ENCODE measurements at places on chromosomes 4 and X.

DNA sequence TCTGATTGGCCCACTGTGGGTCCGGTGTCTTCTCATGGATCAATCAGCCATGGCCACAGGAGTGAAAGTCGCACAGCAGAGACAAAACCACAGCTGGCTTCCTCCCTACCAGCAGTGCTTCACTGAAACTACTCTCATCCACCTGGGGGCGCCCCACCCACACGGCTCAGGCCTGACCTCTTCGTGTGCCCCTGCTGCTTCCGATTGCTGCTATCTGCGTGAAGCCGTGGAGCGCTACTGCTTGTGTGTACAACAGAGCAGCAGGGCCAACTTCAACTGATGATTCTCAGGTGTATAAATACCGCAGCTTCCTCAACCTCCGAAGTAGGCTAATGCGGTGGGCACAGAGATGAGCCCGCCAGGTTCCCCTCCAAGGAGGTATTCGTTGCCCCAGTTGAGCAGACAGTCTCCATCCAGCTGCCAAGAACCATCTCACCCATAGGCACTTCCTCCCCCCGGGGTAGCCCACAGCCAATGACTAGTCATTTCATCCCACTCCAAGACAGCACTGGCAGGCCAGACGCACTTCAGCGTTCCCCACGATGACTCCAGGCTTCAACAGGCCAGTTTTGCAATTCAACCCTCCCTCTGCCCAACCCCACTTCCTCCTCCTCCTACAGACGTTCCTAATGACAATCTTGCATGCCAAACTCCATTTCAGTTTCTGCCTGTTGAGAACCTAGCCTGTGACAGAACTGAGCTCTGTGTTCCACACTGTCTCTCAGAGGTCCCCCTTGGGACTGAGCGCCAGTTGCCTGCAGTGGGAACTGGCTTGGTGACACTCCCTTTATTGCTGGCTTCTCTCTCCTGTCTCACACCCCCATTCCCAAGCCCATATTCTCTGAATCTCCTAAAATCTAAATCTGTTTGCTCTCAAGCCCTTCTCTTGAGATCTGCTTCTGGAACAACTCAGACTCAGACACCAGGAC lies 41.3 kb upstream of the ATP6AP2 start:
- H3K4me1 ChIP-seq, result no peaks in the 10 kb centered on the region
- H3K27me3 ChIP-seq, result no peaks in the 10 kb centered on the region
- peak; percentile 19 for DNase-seq
- H3K36me3 ChIP-seq, result no peaks in the 10 kb centered on the region
- no peak overlapping the region for H3K27ac ChIP-seq

GRCh38 chrX:72312311-72312940 lies 6.7 kb upstream of the CITED1 start:
- DNase-seq, result no peak
- H3K4me3 ChIP-seq, result no peak overlapping the region
- H3K27ac ChIP-seq, result no peak overlapping the region
- H3K36me3 ChIP-seq, result no peaks in the 10 kb centered on the region

- no peak overlapping the region for H3K27ac ChIP-seq
- H3K4me1 ChIP-seq, result no peaks in the 10 kb centered on the region
- no peaks in the 10 kb centered on the region for H3K27me3 ChIP-seq
These were observed 206.5 kb downstream of the ENOX2 start for GRCh38 chrX:130696542-130696941.

GRCh38 chr4:10462876-10463275 lies 5.7 kb upstream of the ZNF518B start:
- H3K36me3 ChIP-seq, result no peaks in the 10 kb centered on the region
- no peak for DNase-seq
- no peaks in the 10 kb centered on the region for H3K27me3 ChIP-seq
- no peaks in the 10 kb centered on the region for H3K4me1 ChIP-seq
- H3K27ac ChIP-seq, result no peak overlapping the region
- no peak overlapping the region for H3K4me3 ChIP-seq

GRCh38 chr4:174217273-174218126 lies 66.0 kb downstream of the FBXO8 start:
- no peaks in the 10 kb centered on the region for H3K36me3 ChIP-seq
- peak overlapping the region; percentile 6 for H3K4me3 ChIP-seq
- no peak overlapping the region for H3K27ac ChIP-seq
- DNase-seq, result peak; percentile 32
- peaks cover 20% of the 10 kb centered on the region for H3K4me1 ChIP-seq

- DNase-seq, result no peak
- H3K27ac ChIP-seq, result no peak overlapping the region
- no peak overlapping the region for H3K4me3 ChIP-seq
- no peaks in the 10 kb centered on the region for H3K36me3 ChIP-seq
- no peaks in the 10 kb centered on the region for H3K4me1 ChIP-seq
These were observed 32.4 kb upstream of the BCOR start for GRCh38 chrX:40130207-40130606.

GRCh38 chr4:14831416-14831815 lies 170.9 kb upstream of the CPEB2 start:
- H3K36me3 ChIP-seq, result no peaks in the 10 kb centered on the region
- H3K4me1 ChIP-seq, result no peaks in the 10 kb centered on the region
- no peak overlapping the region for H3K4me3 ChIP-seq
- no peaks in the 10 kb centered on the region for H3K27me3 ChIP-seq
- no peak overlapping the region for H3K27ac ChIP-seq
- DNase-seq, result no peak

GRCh38 chr4:103074744-103075434 lies 1.7 kb downstream of the SLC9B2 start:
- no peak overlapping the region for H3K27ac ChIP-seq
- no peaks in the 10 kb centered on the region for H3K27me3 ChIP-seq
- no peak overlapping the region for H3K4me3 ChIP-seq
- no peak for DNase-seq

GRCh38 chr4:1198098-1198844 lies 25.9 kb upstream of the SPON2 start:
- no peak overlapping the region for H3K27ac ChIP-seq
- peak; percentile 11 for DNase-seq
- H3K4me3 ChIP-seq, result no peak overlapping the region
- H3K27me3 ChIP-seq, result no peaks in the 10 kb centered on the region
- no peaks in the 10 kb centered on the region for H3K36me3 ChIP-seq

DNA sequence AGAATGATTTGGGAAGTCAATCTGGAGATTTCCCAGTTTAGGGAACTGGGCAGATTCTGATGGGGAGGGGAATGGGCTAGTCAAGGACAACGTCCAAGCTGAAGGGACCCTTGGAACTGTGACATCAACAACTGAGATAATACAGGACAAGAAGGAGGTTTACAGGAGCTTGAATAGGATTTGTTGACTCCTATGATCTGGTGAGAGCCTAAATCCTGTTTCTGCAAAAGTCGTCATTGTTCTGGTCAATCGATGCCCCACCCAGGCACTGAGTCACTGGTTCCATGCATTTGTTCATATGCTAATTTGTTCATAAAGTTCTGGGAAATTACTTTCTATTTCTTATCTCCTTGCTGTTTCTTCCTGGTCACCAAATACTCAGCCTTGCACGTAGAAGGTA lies 15.3 kb upstream of the PDGFRA start:
- H3K4me3 ChIP-seq, result no peak overlapping the region
- H3K27me3 ChIP-seq, result no peaks in the 10 kb centered on the region
- no peak overlapping the region for H3K27ac ChIP-seq
- H3K4me1 ChIP-seq, result no peaks in the 10 kb centered on the region
- H3K36me3 ChIP-seq, result no peaks in the 10 kb centered on the region
- DNase-seq, result no peak

GRCh38 chr4:177778623-177779022 lies 336.4 kb upstream of the AGA start:
- DNase-seq, result no peak
- no peak overlapping the region for H3K27ac ChIP-seq
- H3K4me3 ChIP-seq, result no peak overlapping the region
- no peaks in the 10 kb centered on the region for H3K4me1 ChIP-seq
- no peaks in the 10 kb centered on the region for H3K36me3 ChIP-seq

GRCh38 chrX:74372272-74372671 lies 49.0 kb upstream of the SLC16A2 start:
- H3K27me3 ChIP-seq, result no peaks in the 10 kb centered on the region
- H3K4me1 ChIP-seq, result no peaks in the 10 kb centered on the region
- H3K36me3 ChIP-seq, result no peaks in the 10 kb centered on the region
- H3K4me3 ChIP-seq, result no peak overlapping the region
- DNase-seq, result no peak

GRCh38 chr4:31275906-31276305 lies 555.7 kb downstream of the PCDH7 start:
- no peak overlapping the region for H3K27ac ChIP-seq
- no peaks in the 10 kb centered on the region for H3K36me3 ChIP-seq
- H3K4me1 ChIP-seq, result no peaks in the 10 kb centered on the region
- no peaks in the 10 kb centered on the region for H3K27me3 ChIP-seq

- H3K27ac ChIP-seq, result no peak overlapping the region
- DNase-seq, result no peak
These were observed 184.5 kb downstream of the CLCN4 start for GRCh38 chrX:10341309-10341708.

DNA sequence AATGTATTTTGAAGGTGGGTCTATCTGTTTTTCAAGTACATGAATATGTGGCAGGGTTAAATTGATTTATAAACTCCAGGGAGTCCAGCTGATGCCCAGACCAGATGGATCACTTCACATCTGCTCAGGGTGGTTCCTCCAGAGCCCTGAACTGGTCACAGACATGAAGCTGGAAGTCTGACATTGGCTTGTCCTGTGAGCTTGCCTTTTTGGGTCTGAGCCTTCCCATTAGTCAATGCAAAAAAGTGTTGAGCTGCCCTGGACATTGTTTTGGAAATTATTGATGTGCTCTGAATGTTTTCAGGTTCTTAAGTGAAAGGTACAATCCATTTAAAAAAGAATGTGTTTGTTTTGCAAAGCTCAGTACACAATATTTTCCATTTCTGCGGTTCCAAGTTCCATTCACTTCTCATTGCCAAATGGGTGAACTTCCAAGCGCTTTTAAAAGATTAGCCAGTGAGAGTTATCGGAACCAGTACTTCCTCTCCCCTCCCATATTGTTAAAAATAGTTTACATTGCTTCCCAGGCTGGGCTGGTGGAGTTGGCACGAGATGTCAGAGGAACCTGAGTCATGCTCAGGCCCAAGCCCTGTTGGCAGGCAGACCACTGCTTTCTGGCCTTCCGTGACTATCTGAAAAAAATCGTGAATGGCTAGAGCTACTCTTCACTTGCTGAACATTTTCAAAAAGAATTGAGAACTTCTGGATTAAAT lies 52.1 kb downstream of the PDGFRA start:
- H3K4me3 ChIP-seq, result no peak overlapping the region
- H3K4me1 ChIP-seq, result no peaks in the 10 kb centered on the region
- no peaks in the 10 kb centered on the region for H3K36me3 ChIP-seq
- DNase-seq, result peak; percentile 54
- no peaks in the 10 kb centered on the region for H3K27me3 ChIP-seq

DNA sequence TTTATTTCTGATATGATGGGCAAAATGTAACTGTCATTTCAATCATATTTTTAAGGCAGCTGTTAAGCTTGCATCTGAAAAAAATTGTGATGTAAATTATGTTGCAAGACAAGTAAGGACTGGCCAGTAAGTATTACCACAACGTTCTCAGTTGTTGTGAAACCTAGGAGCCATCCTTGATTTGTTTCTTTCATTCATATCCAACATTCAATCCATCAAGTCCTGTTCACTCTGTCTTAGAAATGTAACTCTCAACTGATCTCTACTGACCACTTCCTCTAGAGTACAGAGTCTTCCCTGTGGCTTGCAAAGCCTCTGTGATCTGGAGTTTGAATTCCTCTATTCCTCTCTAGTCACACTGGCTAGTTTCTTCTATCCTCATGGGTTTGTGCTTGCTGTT lies 161.4 kb upstream of the MAD2L1 start:
- H3K4me1 ChIP-seq, result no peaks in the 10 kb centered on the region
- DNase-seq, result no peak
- H3K4me3 ChIP-seq, result no peak overlapping the region
- H3K27ac ChIP-seq, result no peak overlapping the region
- no peaks in the 10 kb centered on the region for H3K36me3 ChIP-seq

- peaks cover 6% of the 10 kb centered on the region for H3K4me1 ChIP-seq
- DNase-seq, result no peak
- no peaks in the 10 kb centered on the region for H3K36me3 ChIP-seq
- H3K27me3 ChIP-seq, result no peaks in the 10 kb centered on the region
- no peak overlapping the region for H3K4me3 ChIP-seq
- no peak overlapping the region for H3K27ac ChIP-seq
These were observed 43.8 kb downstream of the CNGA1 start for GRCh38 chr4:47972721-47973120.

DNA sequence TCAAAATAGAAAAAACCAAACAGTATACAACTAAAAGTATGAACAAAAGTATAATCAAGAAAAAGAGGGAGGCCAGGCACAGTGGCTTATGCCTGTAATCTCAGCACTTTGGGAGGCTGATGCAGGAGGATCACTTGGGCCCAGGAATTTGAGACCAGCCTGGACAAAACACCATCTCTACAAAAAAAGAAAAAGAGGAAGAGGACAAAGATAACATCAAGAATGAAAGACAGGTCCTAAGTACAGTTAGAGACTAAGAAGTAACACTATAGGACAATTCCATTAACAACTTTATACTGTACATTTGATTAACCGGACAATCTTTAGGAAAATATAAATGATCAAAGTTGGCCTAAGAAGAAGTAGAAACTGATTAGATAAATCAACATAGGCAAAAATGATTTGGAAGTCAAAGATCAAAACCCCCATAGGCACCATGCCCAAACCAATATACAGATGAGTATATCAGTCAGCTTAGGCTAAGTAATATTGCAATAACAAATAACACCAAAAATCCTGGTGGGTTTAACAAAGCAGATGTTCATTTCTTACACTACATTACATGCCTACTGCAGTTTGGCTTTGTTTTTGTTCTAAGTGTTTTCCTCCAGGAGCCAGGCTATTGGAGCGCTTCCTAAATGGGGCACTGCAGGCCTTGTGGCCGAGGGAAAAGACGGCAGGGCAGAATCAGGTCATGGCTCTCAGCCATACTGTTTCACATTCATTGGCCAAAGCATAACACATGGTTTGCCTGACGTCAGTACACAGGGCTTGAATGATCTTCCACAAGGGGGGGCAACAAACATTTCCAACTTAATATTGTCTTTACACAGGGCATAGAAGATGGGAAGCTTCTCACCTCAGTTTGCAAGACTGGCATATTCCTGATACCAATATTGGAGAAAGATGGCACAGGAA lies 42.2 kb upstream of the HGFAC start:
- no peak for DNase-seq
- H3K36me3 ChIP-seq, result no peaks in the 10 kb centered on the region
- H3K4me3 ChIP-seq, result no peak overlapping the region
- no peaks in the 10 kb centered on the region for H3K4me1 ChIP-seq

- H3K27ac ChIP-seq, result peak overlapping the region; percentile 21
- no peaks in the 10 kb centered on the region for H3K27me3 ChIP-seq
- no peak overlapping the region for H3K4me3 ChIP-seq
- H3K4me1 ChIP-seq, result no peaks in the 10 kb centered on the region
- H3K36me3 ChIP-seq, result no peaks in the 10 kb centered on the region
- no peak for DNase-seq
These were observed 169.8 kb downstream of the SCFD2 start for GRCh38 chr4:53195815-53196661.

DNA sequence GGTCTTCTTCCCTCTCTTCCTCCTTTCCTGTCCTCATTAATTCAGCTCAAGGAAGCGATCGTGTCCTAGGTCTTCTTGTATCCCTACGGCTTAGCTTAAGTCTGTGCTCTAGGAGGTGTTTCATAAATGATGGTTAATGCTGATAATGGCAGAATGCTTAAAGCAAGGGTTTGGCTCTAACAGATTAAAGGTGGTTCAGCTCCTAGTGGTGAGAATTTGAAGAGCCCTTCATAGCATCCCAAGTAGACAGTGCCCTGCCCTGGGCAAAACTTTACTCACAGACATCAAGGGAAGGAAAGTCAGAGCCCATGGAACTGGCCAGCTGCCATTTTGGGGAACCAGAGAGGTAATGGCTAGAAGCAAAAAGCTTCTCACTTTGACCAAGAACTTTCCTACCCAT lies 47.0 kb upstream of the PGRMC1 start:
- DNase-seq, result no peak
- H3K4me1 ChIP-seq, result no peaks in the 10 kb centered on the region
- H3K27ac ChIP-seq, result no peak overlapping the region
- no peak overlapping the region for H3K4me3 ChIP-seq

Measured in testis (tissue), 5 donors.